CD8-positive, alpha-beta memory T cell (primary cell): ENCODE measurements at places on chromosomes 1 and 21.

DNA sequence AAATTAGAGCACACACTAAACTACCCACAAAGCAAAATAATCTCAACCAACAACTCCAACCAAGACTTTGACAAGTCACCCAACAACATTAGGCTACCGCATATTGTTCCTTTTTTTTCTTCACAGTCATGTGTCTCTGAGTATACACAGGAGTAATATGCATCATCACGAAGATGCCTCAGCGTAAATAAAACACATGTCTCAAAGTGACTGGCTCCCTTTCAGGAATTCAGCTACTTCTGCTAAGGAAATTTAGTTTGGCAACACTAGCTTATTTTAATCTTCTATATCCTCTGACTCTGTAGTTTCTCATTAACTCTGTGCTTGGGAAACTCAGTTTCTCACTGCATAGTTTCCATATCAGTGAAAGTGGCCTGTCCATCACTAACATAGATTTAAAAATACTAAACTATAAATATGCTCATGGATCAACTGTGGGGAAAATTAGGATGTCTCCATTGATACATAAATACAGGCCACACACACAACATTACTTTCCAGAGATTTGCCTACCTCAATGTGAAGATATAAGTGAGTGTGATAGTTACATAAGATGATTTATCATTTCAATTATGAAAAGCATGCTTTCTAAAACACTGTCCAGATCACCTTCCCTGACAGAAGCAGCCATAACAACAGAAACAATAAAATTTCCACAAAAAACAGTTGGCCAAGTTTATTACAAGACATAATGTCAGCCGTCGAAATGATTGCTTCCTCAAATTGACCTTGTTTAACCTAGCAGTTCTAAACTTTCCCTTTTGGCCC is 113.2 kb downstream of the PTGER3 start:
- DNase-seq: no peak

DNA sequence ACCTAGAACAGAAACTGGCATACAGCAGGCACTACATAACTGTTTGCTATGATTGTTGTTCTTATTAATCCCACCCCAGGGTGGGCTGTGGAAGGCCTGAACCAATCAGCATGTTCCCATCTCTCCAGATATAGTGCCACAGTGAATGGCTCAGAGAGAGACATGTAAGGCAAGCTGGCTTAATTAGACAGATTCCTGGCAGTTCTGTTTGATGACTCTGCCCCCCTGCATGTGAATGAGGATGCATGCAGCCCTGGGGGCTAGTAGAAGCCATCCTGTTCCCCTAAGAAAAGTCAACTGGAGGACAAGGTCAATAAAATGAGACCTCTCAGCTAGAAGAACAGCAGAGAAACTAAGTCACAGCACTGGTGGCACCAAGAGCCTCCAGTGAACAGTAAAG is 130.3 kb downstream of the GLIS1 start:
- no peak for DNase-seq

DNA sequence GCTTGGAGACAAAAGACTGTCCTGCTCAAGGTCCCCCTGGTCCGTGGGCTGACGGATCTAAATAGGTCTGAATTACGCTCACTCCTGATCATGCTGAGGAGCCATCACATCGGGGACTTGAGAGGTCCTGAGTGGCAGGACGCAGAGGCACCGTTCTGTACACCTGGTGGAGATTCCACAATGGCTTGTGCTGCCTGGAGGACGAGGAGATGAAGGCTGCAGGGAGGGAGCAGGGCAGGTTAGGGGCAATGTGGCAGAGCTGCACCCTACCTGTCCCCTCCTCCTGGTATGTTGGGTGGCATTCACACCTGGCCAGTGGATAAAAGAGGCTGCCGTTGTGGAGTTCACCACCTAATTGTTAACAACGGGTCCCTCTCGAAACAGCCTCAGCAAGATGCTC is 38.7 kb downstream of the RHBG start:
- DNase-seq: no peak

DNA sequence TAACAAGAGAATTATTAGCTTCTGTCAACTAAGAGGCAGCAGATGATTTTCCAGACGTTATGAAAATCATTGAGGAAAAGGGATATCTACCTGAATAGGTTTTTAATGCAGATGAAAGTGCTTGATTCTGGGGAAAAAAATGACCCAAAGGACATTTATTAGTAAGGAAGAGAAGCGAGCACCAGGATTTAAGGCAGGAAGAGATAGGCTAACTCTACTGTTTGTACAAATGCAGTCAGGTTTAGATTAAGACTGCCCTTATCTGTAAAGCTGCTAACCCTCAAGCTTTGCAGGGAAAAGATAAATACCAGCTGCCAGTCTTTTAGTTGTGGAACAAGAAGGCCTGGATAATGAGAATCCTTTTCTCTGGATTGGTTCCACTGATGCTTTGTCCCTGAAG is 33.0 kb upstream of the LRIG2 start:
- no peak for DNase-seq

DNA sequence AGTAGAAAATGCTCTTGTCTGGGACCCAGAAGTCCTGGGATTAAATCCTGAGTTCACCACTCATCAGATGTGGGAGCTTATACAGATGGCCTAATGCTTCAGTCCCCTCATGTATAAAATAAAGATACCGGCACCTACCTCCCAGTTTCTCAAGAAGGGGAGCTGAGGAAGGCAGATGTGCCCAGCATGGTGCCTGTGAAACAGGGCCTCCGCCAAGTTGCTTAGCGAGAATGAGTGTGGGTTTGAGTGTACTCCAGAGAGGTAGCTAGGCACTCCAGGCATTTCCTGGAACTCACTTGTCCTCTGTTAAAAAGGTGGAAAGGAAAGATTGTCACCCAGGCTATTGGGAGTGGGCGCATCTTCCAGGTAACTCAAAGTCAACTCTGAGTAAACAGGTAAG is 37.8 kb downstream of the IER5 start:
- DNase-seq: no peak

GRCh38 chr1:115214098-115214497 is 124.0 kb downstream of the NGF start:
- no peak for DNase-seq

- no peak for DNase-seq
Observed at GRCh38 chr21:40556442-40556968, 290.5 kb downstream of the DSCAM start.

- no peak for DNase-seq
Observed at GRCh38 chr21:16124378-16125138, 394.8 kb downstream of the USP25 start.

DNA sequence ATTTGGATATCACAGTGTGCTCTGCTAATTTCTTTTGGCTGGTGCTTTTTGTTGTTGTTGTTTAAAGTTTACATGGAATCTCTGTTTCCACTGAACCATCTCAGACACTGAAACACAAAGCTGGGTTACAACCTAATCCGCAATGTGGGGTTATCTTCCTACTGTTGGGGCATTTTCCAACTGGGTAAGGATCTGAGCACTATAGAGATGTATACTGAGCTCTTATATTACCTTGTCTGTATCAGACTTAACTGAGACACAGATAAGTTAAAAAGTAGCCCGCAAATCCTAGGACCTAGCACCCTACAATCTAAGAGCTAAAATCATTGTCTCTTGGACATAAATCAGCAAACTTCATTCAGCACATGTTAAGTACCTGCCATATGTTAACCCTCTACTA is 169.2 kb downstream of the LTN1 start:
- no peak for DNase-seq

DNA sequence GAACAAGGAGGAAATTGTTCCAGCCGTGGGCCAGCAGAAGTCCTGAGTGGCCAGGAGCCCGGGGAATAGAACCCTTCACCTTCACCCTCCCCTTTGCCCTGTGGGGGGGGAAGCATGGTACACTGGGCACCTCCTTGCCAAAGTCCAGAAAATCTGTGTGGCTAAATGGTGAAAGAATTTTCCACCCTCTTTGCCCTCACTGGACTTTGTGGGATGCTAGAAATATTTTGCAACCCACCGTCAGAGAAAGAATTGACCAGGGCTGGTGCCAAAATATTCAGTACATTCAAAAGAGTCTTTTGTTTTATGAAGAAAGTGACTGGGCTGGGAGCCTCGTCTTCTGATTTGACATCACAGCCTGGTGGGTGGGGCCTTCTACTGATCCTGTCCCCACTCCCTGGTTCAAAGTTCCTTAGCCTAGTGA is 14.6 kb downstream of the NFASC start:
- DNase-seq: no peak

- no peak for DNase-seq
Observed at GRCh38 chr1:167631936-167632614, 2.0 kb downstream of the RCSD1 start.

DNA sequence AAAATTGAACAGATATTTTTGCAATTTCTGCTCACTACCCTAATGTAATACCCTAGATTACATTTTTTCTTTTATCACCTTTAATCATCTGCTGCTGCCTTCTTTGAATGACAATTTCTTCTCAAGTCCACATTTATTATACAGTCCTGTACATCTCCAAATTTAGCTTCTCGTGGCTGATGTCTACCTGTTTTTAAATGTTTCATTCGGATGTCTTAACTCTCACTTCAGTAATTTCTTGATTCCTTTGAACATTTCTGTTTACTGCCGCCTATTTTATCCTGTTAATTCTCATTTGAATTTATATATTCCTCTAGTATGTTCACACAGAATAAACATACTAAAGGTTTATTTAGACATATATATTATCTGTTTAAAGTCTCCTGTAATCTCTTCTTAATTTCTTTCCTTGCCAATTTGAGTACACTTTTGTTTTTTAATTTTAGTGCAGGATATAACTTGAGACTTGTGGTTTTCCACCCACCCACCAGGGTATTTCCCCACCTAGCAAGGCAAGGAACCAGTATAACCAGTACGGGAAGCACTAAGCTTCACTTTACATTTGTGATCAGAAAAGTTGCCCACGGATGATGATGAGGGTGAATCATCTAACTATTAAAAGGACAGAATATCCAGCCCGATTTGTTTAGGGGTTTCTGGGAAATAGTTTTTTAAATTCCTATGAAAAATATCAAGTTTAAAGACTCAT is 12.7 kb downstream of the INSL5 start:
- DNase-seq: no peak

DNA sequence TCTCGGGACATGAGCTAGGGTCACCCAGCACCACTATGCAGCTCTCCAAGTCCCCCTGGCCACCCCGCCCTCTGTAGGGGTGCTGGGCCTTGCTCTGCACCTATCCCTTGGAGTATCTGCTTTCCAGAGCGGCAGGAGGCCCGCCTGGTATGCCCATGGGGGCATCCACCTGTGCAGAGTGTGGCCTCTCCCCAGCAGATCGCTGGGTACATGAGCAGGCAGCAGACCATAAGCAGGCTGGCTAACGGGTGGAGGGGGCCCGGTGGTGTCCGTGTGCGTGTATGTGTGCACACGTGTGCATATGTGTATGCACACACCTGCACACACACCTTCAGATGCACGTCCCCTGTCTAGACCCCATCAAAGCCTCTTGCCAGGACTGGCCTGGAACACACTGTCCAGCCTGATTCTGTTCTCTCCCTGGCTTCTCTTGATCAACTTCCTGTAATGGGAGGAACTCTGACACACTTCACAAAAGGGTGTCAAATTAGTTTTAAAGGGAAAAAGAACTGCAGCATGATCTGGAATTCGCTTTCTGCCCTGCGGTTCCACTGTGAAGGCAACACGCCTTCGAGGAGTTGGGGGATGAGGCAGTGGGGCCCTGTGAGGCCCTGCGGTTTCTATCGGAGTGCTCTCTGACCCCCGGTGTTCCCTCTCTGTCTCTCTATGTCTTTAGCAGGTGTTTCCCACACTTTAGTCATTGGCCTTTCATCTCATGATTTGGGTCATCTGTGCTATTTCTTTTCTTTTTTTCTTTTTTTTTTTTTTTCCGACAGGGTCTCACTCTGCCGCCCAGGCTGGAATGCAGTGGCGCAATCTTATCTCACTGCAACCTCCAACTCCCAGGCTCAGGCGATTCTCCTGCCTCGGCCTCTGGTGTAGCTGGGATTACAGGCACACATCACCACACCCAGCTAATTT is 17.2 kb upstream of the NPHP4 start:
- DNase-seq: no peak

- no peak for DNase-seq
Observed at GRCh38 chr1:66396212-66396890, 137.6 kb upstream of the SGIP1 start.

- no peak for DNase-seq
Observed at GRCh38 chr1:10596780-10597179, 122.0 kb downstream of the PEX14 start.

DNA sequence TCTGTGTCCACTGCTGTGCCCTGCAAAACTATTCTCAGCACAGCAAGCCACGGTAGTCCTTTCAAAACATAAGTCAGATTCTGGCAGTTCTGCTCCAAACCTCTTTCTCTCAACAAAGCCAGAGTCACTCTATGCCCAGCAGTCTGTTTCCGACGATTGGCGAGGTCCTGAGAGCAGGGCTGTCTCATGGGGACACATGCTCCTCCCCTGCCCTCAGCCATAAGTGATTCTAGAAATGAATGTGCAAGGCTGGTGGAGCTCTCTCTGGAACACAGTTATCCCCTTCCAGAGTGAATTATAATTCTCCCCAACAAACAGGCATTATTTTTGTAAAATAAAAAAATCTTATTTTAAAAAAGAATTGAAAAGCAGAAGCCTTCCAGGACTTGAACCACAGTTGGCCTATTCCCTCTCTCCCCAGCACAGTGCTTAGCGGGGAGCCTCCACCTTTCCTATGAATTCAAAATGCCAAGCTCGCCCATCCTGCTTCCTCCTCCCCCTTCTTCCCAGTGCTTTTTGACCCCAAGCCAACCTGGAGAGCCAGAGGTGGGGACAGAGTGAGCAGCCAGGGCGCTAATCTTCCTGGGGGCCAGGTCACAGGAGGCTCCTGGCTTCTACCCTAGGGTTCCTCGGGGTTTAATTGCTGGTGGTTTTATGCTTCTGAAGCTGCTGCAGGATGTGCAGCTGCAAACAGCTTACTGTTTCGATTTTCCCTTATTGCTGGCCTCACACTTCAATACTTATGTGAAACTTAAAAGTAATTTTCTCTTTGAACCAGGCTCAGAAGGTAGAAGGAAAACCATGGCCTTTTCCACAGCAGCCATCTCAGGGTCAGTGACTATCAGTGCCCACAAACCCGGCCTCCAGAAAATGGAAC is 41.1 kb downstream of the KCNJ6 start:
- DNase-seq: no peak

DNA sequence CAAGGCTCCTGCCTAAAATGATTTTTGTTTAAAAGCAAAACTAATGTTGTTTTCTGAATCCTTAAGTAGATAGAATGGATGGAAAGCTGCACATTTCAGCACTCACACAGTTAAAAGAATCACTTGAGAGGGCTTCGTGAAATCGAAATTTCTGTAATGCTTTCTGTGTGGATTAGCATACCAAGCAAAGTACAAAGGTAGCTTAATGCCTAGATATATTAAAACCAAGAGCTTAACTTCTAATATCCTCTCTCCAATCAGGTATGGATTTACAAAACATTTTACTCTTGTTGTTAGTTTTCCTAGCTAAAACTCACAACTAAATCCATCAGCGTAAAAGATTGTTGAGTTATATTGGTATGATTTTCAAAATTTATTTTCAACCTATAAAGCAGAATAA is 378.8 kb upstream of the PRMT6 start:
- DNase-seq: no peak

DNA sequence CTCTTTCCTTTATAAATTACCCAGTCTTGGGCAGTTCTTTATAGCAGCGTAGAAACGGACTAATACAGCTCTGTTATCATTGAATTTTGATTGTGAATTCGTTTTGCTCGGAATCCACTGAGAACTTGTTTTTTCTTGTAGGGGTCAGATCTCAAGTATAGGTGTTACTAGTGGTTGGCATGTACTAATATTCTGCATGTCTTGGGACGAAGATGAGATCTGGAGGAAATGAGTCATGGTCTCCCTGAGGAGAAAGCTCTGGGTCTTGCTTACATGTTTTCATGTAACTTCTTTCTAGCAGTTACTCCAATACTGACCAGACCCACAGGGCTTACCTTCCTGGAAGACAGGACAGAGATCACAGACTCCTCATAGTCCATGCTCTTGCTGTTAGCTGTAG is 30.3 kb downstream of the ZSCAN20 start:
- DNase-seq: no peak
